ENCODE measurements at places on chromosomes 1 and 21.

GRCh38 chr1:230320804-230321203, 105.3 kb downstream of the PGBD5 start:
- no peak for DNase-seq

- DNase-seq = no peak
These were observed 13.5 kb downstream of the MRPS6 start for GRCh38 chr21:34086887-34087306.

DNA sequence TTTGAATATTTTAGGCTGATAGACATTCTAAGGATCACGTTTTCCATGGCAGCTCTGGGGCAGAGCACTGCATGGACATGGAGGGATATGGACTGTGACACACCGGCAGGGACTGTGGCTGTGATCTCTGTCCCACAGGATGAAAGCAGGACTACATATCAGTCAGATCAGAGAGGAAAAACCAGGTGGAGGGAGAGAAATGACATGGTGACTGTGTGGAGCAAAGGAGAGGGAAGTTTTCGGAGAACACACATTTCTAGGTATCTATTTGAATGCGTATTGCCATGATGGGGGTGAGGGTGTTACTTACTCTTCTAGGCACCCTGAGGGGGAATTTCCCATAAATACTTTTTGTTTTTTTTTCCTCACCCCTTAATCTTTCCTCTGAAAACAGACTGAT, 3.2 kb upstream of the CD1C start:
- DNase-seq = no peak

DNA sequence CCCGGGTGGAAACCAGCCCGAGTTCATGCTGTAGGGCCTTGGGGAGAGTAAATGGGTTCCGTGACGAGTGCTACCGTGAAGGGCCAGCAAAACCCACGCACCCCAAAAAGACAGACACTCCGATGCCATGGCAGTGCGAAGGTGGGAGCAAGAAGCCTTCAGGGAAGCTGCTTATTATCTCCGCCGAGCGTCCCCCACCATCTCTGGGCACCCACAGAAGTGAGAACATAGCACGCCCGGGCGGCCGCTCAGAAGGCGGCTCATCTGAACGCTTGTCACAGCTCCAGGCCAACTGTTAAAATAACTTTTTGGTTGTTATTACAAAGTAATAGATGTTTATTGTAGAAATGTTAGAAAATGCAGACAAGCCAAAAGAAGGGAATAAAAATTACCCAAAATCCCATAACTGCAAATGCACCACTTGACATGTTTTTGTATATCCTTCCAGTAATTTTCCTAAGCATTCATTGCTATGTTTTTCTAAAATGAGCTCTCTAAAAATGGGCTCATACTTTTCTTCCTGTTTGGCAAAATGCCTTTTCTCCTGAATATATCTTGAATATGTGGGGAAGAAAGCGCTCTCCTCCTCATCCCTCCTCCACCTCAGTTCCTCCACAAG, 234.9 kb downstream of the NPHP4 start:
- DNase-seq = no peak

GRCh38 chr1:119626011-119626545, 22.0 kb downstream of the ZNF697 start:
- no peak for DNase-seq

- no peak for DNase-seq
These were observed 15.6 kb downstream of the SERINC2 start for GRCh38 chr1:31428436-31429221.

All from activated T-cell treated with anti-CD3 and anti-CD28 coated beads, Interleukin-2, amount 50 U/mL, for 1 hour (primary cell).